ENCODE measurements at places on chromosomes 2 and 18.
A peak's percentile ranks its signal among the peaks of the same experiment; 100 is the strongest.

DNA sequence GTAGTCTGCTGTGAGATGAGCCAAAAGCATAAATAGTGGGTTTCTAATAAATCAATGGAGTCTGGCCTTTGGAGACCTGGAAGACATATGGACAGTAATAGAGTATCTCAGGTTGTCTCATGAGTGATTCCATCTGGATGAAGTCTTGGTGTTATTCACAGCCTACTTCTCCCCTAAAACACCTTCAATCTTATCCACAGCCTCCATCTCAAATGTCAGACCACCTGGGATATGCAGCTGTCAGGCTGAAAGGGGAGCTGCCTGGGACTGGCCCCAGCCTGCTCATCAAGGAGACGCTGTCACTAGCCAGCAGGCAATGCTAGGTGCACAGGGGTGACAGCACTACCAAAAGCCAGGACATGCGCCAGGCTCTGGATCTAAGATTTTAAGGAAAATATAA is 684.0 kb upstream of the ZEB2 start:
- no peak for DNase-seq

DNA sequence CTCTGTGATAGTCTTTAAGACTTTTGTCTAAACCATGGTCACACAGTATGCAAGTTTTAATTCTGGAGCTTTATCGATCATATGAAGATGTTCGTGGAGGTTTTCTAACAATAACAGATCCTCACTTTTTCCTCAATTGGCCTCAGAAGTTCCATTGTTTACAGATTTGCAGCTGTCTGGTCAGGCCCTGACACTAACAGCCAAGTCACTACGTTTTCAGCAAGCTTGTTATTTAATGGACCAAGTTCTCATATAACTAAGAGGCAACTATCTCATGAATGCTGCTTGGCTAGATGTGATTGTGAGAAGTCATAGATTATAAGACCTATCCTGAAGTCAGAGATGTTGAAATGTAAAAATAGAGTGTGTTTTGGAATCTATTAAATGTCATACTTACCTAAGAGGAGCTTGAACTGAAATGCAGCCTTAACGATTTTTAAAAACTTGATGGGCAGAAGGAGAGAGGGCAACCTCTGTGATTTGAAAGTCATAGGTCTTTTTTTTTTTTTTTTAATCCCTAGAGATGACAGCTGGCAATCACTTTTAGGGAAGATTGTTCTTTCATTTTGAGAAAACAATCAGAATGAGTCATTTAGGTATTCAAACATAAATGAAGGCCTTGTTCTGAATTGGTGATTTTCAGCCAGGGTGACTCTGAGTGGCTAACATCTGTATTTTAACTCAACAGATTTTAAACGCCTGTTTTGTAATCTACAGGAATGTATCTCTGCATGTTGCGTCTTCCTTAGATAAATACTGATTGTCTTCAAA is 48.4 kb upstream of the NEMP2 start:
- DNase-seq, result no peak

DNA sequence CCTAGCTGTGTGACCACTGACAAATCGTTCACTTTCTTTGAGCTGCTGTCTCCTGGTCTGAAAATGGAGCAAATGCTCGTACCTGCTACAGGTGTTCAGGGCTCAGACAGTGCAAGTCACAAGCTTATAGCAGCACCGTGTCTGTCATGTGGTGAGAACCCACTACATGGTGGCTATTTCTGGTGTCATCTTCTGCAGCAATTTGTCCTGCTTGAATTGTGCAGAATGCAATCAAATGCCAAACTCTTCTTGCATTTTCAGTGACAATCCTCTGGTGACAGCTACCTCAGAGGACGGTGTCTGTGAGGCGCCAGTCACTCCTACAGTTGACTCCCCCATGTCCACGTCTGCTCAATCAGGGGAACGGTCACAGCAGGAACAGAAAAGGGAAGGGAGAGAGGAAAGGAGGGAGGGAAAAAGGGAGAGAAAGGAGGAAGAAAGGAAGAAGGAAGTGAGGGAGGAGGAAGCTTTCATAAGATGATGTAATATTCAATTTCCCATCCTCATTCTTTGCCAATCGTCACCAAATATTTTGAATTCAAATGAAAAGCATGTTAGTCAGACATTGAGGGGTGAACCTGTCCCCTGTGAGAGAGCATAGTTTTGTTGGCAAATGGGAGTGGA is 122.2 kb downstream of the BCL2 start:
- no peak for DNase-seq

DNA sequence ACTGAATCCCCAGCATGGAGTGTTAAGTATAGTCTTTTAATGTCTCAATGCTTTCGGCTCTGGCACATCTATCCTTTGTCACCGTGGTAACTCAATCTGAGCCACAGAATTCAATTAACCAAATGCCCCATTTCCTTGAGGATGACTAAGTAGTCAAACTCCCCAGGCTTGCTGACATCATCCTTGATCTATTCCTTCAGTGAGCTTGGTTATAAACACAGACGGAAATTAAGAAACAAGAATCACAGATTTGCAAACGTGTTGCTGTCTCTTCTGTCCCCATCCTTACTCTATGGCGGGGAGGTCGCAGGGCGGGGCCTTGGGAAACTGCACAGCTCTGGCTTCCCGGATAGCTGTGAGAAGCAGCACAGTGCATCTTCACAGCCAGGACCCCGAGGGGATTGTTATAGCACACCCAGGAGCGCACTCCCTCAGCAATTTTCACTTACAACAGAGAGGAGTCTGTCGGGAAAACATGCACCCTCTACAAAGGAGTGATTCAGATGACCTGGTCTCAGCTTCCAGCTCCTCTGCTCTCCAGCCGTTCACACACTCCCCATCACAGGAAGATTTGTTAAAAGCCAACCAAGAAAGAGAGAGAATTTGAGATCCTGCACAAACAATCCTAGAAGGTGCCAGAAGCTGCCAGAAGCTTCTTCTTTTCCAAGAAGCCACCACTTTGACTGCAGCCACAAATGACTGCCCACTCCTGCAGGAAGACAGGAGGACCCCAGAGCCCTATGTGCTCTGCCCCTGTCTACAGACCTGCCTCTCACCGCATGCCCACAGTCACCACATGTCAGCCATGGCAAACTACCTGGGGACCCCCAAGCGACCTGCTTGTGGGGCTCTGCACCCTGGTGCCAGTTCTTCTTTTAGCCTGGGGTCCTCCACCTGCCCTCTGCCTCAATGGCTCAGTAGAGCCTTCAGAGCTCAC is 44.9 kb upstream of the YWHAQ start:
- no peak for DNase-seq

- DNase-seq, result no peak
These were observed 62.0 kb downstream of the ODC1 start for GRCh38 chr2:10385933-10386773.

DNA sequence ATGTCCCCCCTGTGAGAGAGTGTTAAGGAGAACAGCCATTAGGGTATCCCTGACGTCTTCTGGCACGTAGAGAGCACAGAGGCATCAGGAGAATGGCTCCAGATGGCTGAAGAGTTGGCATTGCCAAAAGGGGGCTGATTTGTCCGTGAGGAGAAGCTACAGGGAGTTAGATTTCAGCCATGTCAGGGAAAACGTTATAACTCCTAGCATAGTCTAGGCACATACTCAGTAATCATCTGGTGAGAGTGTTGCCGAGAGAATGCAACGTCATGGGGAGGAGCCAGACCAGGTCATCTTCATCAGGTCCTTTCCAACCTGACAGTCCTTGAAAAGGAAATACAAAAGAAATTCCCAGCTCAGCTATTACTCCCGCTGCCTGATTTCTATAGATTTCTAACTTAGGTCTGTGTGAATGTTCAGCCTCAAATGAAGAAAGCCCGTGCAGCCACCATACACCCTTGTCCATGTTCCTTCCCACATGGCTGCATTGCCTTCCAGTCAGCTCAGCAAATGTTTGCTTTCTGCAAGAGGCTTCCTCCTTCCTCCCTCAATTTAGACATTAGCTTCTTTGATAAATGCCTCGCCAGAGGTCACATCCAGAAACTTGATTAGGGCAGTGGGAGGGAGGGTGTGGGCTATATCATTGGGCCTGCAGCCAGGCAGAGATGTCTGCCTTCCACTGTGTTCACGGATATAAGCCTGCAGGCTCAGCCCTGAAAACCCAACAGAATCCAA is 93.0 kb downstream of the STPG4 start:
- DNase-seq, result no peak

GRCh38 chr2:204550751-204551511 is 5.7 kb downstream of the PARD3B start:
- no peak for DNase-seq

DNA sequence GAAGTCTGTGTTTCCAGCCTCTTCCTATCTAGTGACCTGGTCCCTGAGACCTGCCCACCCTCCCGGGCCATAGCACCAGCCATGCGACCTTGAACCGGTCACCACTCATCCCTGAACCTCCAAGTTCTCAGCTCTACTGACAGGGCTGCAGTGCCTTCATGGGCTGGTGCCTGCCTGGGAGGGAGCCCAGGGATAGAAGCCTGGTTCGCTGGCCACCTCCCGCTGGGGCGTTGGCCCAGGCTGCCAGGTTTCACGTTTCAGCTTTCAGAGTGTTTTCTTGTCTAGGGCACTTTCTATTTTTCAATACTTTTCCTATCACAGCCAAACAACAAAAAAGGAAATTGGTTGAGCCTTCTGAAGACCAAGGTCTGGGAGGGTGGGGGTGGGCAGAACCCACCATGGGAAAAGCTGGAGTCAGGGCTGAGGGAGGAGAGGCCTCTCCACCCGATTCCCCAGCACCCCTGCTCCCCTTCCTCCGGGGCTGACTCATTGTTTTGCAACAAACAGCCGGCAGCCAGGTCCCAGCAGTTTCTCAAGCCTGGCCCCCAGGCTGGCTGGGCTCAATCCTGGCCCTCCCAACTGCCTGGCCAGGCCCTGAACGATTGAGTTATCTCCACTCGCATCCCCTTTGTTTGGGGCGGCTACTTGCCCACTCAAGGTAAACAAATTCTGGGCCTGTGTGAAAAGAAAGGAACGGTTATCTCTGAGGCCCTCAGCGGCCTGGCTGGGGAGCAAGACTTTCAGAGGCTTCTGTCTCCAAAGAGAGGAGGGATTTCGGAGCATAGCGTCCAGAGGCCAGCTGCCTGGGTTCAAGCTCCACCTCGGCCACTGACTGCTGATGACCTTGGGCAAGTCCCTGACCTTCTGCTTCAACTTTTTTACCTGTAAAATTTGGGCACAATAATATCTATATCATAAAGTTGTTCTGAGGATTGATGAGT is 47.5 kb downstream of the ZFP36L2 start:
- DNase-seq, result peak; percentile 48

- no peak for DNase-seq
These were observed 45.3 kb downstream of the ADAM23 start for GRCh38 chr2:206488623-206489022.
